ENCODE measurements at places on chromosomes 16 and 17.

DNA sequence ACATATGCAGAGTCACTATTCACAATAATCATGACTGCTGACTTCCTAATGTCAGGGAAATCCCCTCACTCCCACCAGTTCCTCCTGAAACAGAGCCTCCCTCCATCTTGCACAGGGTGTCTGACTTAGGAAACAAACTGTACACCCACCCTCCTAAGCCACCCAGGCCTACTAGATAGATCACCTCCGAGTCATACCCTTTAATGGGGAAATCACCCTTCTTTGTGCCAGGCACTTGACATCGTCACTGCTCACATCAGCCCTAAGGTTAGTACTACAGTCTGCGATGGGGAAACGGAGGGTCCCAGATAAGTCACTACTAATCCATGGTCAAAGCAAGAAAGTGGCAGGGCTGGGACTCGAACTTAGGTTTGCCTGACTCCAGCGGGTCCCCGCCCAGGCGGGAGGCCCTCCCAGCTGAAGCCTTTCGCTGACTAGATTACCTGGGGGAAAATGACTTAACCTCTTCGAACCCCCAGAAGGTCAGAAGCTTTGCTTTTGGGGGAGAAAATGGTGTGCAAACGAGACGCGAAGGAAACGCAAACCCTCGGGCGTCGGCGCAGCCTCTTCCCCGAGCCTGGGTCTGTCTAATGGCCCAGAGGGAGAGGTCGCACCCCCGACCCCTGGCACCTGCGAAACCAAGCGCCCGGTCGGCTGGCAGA is 3.4 kb upstream of the MLLT6 start:
- peak; percentile 63 for DNase-seq

GRCh38 chr17:73924909-73925186 is 278.6 kb upstream of the RPL38 start:
- no peak for DNase-seq

- no peak for DNase-seq
Measured at GRCh38 chr16:80583466-80583865, 42.7 kb downstream of the DYNLRB2 start.

DNA sequence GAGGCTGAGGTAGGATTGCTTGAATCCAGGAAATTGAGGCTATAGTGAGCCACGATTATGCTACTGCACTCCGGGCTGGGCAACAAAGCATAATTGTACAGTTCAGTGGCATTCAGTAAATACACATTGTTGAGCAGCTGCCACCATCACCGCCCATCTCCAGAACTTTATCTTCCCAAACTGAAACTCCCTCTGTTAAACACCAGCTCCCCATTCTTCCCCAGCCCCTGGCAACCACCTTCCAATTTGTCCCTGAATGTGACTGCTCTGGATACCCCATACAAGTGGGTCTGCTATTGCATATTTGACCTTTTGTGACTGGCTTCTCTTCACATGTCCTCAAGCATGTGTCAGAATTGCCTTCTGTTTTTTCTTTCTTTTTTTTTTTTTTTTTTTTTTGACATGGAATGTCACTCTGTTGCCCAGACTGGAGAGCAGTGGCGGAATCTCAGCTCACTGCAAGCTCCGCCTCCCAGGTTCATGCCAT is 2.9 kb downstream of the RPL38 start:
- no peak for DNase-seq

- DNase-seq, result no peak
Measured at GRCh38 chr17:38333635-38334295, 10.0 kb downstream of the GPR179 start.

DNA sequence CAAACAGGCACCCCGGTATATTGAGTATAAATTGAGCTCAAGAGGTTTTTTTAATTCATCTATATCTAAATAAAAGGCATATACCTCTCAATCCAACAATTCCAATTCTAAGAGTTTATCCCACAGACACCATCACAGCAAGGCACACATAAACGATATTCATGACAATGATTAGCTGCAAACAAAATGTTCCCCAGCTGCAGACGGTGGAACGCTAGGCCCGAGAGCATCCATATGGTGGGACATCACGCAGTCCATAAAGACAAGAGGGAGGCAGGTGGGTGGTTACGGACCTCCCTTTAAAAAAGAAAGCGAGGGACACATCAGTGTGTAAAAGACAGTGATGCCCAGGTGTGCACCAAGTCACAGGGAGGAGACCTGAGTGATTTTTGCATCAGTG is 28.1 kb downstream of the MEAK7 start:
- no peak for DNase-seq

DNA sequence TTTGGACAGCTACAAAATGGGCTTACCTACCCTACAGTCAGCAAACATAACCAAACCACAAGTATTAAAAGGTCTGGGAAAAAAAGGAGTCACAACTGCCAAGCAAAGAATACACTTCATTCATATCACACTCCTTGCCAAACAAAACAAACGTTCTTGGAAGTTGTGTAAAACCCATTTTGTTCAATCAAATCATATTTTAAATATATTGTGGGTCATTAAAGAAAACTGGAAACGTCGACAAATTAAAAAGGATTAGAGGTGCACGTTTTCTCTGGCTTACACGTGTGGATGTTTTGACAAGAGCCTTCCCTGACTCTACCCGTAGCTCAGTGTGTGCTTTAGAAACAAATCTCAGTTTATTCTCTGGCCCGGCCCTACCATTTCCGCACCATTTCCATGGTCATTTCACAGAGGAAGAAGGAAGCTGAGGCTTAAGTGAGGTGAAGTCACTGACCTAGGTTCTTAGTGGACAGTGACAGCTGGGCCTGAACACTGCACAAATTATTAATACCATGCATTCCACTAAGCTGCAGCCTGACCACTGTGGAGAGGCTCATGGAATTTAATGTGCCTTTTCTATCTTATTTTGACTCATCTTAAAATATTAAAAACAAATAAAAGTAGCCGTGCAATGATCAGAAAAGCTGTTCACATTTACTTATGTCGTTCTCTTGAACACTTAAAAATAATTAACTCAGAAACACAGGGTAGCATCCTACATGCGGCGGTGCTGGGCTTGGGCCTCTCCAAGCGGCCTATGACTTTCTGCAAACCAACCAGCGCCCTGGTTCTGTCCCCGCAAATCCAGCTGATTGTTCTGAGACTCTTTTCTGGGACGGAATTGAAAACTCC is 968 bp downstream of the CEP112 start:
- DNase-seq, result no peak

DNA sequence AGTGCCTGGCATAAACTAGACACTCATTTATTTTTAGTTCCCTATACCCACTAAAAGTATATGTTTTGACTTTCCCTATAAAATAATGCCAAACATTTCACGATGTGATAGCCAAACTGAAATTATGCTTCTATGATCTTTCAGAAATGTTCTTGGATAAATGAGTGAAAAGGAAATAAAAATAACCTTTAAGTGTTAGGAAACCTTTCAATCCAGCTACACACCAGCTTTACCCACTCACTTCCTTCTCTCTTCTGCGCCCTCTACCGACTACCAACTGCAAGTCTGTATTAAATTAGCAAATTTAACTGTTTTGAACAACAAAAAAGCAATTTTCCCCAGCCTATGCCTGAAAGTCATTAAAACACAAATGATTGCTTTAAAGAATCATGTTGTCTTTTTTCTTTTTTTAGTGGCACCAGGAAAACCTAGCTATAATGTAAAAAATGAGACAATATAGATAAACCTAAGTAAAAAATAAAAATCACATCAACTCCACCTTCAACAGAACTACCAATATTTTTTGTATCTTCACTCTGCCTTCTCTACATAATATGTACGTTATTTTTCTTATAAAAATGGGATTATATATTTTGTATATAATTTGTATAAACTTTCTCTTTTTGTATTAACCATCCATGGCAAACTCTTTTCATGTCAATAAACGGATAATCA is 13.2 kb upstream of the TMEM100 start:
- no peak for DNase-seq

DNA sequence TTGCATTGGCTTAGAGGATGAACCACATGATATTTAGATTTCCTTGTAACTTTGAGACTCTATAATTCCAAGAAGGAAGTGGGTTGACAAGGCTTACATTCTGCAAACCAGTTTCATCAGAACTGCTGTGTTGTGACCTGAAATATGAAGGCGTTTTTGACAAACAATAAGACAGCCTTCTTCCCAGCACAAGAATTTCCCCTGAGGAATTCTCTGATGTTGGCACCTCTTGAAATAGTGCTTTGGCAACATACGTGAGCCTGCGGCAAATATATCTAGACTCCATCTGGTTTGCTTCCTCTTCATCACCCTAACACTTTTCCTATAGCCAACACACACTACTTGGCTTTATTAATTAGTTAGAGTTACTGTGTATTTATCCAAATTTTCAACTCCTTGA is 585.5 kb upstream of the SOX9 start:
- no peak for DNase-seq

DNA sequence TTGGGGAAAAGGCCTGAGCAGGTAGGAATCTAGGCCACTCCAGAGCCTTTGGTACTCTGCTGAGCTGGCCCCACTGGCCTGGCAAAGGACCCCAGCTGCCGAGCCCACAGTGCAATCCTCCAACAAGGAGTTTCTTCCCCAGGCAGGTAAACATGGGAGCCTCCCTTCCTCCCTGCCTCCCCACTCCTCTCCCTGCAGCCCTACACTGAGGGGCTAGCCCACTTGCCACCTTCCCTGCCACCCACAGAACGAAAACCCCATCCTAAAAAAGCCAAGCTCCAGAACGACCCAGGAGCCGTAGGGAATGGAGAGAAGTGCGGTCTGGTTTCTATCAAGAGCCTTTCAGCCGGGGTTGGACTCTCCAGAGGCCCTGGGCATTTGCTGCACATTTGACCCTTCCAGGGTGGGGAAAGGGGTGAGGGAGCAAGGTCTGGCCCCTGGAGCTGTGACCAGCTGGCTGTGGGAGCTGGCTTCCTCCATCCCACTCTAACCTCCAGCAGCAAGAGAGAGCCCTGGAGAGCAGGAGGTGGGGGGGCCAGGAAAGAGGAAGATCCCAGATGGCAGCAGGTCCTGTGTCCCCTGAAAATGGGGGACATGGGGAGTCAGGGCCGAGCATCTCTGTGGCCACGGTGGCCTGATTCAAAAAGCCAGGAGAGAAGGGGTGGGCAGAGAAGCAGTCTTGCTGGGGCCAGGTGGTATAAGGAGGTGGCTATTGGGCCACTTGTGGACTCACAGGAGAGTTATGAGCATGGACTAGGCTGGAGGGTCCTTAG is 1.3 kb downstream of the HID1 start:
- no peak for DNase-seq

DNA sequence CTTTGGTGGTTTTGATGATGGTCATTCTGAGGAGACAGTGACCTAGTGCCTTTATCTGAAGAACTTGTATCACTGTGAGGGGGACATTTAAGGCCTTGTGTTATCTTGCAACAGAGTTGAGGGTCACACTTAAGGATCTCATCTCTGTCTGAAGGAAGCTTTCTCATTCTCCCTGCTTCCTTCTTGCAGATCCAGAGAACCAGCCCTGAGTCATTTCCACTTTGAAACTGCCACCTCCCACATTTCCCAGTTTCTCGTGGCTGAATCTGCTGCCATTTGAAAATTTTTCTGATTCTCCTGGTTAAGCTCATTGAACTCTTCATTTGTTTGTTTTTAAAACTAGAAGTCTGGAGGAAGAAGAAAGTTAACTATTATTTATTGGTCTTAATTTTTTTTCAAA is 190.2 kb upstream of the CDH11 start:
- DNase-seq, result no peak

GRCh38 chr17:39352511-39352910 is 48.9 kb downstream of the FBXL20 start:
- no peak for DNase-seq

DNA sequence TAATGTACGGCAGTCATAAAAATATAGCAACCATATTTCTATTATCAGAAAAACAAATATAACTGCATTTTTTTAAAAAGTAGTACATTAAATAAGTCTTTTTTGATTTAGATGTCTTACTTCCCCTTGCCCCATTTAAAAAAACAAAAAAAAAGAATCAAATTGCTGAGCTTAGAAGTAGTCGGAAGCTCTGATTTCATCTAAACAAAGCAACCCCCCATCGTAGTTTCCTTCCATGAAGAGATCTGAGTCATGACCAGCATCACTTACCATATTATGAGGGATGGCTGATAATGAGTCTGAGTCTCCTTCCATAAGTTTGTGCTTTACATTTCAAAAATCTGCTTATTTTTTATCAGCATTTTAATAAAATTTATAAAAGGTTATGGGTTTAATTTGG is 86.2 kb downstream of the ITFG1 start:
- DNase-seq, result no peak

- DNase-seq, result no peak
Measured at GRCh38 chr16:54482892-54483574, 196.4 kb upstream of the IRX3 start.

DNA sequence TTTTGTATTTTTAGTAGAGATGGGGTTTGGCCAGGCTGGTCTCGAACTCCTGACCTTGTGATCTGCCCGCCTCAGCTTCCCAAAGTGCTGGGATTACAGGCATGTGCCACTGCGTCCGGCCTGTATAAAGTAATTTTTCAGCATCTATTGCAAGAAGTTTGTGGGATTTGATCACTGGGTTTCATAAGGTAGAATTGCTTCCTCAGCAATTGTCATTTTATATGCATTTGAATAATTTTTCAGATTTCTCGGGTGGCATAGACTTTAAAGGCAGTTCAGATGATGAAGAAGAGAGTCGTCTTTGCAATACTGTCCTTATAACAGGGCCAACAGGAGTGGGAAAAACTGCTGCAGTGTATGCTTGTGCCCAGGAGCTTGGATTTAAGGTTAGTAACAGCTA is 37.0 kb downstream of the TEFM start:
- no peak for DNase-seq

DNA sequence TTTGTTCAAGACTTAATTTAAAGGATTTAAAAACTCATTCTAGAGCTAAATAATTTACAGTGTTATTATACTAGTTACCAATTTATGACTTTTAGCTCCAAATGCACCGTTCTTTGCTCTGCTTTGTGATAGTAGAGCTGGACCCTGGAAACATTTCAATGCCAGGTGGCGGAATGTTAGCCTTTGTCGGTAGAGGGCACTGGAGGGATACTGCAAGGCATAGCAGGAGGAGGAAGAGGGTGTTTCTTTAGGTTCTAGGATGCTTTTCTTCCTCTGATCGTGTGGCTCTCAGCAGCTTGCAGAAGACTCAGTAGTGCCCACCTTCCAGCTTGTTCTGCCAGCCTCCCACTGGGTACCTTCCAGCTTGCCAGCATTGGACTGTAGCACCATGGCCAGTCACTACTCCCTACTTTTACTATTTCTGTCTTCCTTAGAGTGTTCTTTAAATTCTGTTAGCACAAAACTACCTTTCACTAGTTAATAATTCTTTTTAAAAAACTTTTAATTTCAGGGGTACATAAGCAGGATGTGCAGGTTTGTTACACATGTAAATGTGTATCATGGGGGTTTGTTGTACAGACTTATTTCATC is 325.3 kb downstream of the UTP18 start:
- DNase-seq, result no peak

- DNase-seq, result no peak
Measured at GRCh38 chr17:41377546-41377945, 4.6 kb downstream of the KRT34 start.

- DNase-seq, result no peak
Measured at GRCh38 chr17:17947966-17948365, 24.2 kb downstream of the TOM1L2 start.

DNA sequence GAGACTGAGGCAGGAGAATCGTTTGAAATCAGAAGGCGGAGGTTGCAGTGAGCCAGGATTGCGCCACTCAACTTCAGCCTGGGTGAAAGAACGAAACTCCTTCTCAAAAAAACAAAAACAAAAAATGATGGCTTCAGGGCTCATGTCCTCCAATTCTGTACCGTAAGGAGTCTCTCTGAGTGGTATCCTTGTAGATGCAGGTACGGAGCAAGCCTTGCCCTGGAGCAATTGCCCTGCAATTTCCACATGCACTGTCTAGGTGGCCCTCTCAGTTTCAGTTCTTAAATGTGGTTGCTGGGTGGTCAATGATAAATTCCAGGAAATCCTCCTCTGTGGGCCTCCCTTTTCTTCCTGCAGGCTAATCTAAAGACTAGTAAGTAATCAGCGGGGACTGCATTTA is 10.6 kb downstream of the TMEM238L start:
- DNase-seq, result no peak
